Mesothelial cell of epicardium (in vitro differentiated cells): ENCODE measurements at places on chromosomes 7 and 10. TPM values are rescaled to one million over a fixed set of nuclear protein-coding genes. Genes with fewer than 3 reads are reported as not detected.

DNA sequence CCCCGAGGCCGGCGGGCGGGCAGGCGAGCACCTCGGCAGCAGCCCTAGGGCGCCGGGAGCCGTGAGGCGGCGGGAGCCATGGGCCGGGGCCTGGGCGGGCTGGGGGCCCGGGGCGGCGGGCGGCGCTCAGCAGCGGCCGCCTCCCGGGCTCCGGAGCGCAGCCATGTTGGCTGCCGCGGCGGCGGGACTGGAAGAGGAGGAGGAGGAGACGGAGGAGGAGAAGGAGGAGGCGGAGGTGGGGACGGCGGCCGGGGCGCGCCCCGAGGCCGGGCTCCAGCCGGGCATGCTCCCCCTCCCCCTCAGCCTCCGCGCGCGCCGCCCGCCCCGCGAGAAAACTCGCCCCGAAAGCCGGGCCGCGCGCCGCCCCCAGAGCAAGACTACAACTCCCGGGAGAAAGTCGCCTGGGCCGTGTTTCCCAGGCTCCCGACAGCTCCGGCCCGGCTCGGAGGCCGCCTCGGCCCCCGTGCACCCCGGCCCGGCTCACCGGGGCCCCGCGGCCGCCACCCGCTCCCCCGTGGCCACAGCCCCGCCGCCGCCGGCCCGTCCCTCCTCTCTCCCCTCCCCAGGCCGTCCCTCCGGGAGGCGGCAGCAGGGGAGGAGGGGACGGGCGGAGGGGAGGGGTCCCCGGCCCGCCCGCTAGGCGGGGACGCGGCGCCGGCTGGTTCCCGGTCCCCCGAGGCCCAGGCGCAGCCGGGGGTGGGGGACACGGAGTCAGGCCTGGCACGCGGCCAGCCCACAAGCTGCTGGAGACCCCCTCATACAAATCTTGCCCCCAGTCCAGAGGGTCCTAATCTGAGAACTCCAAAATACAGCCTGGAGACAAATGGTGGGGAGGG lies at the start of gene DLG5:
Gene DLG5 (minus strand): TSS at position 190 of the 836 bp plus-strand sequence. CDS start 235 bp downstream, outside the sequence.
- H3K4me3 ChIP-seq, result peak within 1 kb of the TSS; percentile 81
- peak; percentile 70 for DNase-seq
- H3K27ac ChIP-seq, result peak within 1 kb of the TSS; percentile 85
- H3K4me1 ChIP-seq, result peaks cover 18% of the 10 kb centered on the region
- H3K36me3 ChIP-seq, result no peaks in the 10 kb centered on the region

DNA sequence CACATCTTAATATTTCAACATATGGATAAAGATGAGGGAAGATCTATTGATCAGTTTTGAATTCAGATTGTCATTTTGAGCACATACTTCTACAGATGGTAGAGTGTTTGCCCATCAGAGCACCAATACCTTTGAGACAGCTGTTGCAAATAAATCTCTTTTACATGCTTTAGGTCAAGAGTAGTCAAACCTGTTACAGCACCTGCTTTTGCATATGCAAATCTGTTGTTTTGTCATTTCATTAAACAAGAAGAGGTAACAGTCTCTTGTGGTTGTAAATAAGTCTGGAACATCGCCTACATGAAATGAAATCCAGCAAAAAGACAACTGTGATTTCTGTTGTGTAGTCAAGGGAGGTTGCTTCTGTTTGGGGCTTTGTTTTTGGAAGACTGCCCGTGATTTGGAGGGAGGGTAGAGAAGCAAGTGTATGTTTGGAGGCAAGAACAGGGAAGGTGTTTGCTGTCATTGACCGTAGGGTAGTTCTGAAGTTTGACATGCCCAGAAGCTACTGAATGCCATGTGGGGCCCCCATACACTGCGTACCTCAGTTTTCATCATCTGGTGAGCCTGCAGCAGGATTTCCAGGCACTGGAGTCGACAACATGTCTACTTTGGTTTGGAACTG lies 233.6 kb upstream of the PPP1R3A start:
- peaks cover 22% of the 10 kb centered on the region for H3K4me1 ChIP-seq
- no peak for DNase-seq
- H3K27ac ChIP-seq, result no peak overlapping the region
- no peaks in the 10 kb centered on the region for H3K27me3 ChIP-seq
- no peak overlapping the region for H3K4me3 ChIP-seq

DNA sequence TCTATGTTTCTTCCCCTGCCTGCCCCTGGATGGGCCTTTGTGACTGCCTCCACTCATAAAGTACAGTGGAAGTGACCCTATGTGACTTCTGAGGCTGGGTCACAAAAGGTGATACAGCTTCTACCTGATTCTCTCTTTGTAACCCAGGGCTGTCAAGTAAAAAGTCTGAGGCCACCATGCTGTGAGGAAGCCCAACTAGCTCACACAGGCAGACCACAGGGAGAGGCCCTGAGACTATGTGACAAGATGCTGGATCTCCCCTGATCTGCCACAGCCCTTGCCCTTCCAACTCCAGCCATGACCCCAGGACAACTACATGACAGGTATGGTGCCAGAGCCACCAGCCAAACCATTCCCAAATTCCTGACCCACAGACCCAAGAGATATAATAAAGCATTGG lies 45.8 kb downstream of the DRGX start:
- no peak overlapping the region for H3K27ac ChIP-seq
- no peak for DNase-seq
- H3K27me3 ChIP-seq, result peaks cover 27% of the 10 kb centered on the region
- no peak overlapping the region for H3K4me3 ChIP-seq
- H3K4me1 ChIP-seq, result no peaks in the 10 kb centered on the region

- H3K4me3 ChIP-seq, result peak overlapping the region; percentile 55
- no peak for DNase-seq
- no peak overlapping the region for H3K27ac ChIP-seq
- no peaks in the 10 kb centered on the region for H3K27me3 ChIP-seq
Measured at GRCh38 chr10:130190737-130191115, 54.5 kb downstream of the GLRX3 start.

The EBLN1 gene
- total RNA-seq, result not detected in 3 replicates

DNA sequence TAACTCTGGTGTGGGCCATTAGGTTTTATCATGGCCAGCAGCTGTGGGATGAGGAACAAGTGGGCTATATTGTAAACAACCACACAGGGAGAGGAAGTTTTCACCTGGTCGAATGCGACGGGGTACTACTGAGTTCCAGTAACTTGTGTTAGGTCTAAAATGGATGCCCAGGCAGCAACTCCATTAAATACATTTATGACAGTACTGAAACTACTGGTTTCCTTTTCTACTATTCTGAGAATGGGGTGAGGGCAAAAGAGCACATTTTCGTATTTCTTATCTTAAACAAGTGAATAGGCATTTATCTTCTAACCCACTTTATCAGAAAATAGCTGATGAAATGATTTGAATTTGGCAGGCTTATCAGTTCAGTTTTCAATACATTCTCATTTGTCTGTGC lies 109.7 kb downstream of the C1GALT1 start:
- no peaks in the 10 kb centered on the region for H3K36me3 ChIP-seq
- H3K4me3 ChIP-seq, result no peak overlapping the region
- H3K4me1 ChIP-seq, result no peaks in the 10 kb centered on the region
- DNase-seq, result no peak

GRCh38 chr10:70603449-70603801 lies 884 bp upstream of the PRF1 start:
- no peak overlapping the region for H3K4me3 ChIP-seq
- no peak for DNase-seq
- H3K4me1 ChIP-seq, result peaks cover 7% of the 10 kb centered on the region
- H3K27ac ChIP-seq, result no peak overlapping the region

The SOSTDC1 gene
- 12.7 to 13.6 TPM (median 13.0 TPM) in 3 replicates for total RNA-seq

DNA sequence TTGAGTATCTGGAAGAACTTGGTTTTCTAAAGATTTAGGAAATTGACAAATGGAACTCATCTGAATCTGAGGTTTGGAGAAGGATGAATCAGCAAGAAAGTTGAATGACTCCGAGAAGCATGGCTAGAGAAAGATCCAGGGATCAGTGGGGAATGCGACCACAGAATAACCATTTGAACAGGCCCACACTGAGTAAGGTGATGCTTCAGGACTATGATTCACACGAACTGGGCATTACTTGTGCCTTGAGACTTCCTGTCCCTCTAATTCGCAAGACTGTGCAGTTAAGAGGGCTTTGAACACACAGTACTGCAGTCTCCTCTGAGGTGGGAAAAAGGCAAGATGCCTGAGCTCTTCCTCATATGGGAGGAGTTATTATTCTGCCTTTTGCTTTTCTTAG lies 395.5 kb upstream of the POM121L12 start:
- no peak overlapping the region for H3K27ac ChIP-seq
- H3K27me3 ChIP-seq, result no peaks in the 10 kb centered on the region
- DNase-seq, result no peak
- H3K4me3 ChIP-seq, result no peak overlapping the region

The COL26A1 gene
- 105 to 110 TPM (median 109 TPM) in 3 replicates for total RNA-seq

DNA sequence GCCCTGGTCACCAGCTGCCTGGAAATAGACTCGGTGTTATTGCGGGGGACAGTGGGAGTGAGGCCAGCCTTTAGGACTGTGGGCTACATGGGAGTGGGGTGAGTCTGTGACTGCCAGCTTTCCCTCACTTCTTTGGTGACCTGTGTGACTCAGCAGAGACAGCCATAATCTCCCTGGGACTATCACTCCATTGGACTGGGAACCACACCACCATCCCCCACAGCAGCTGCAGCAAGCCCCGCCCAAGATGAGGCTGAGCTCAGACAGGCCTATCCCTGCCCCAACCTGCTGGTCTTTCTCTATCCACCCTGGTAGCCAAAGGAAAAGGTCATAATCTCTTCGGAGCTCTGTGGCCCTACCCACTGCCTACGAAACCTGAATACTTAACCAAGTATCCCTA lies 263.2 kb downstream of the FZD1 start:
- H3K4me1 ChIP-seq, result no peaks in the 10 kb centered on the region
- peaks cover 4% of the 10 kb centered on the region for H3K36me3 ChIP-seq
- no peak overlapping the region for H3K4me3 ChIP-seq
- DNase-seq, result no peak
- no peaks in the 10 kb centered on the region for H3K27me3 ChIP-seq

The CYP26A1 gene
- total RNA-seq, result 70.6 to 76.5 TPM (median 76.0 TPM) in 3 replicates
